ENCODE measurements at places on chromosomes 1 and 21. TPM values are rescaled to one million over a fixed set of nuclear protein-coding genes. Genes with fewer than 3 reads are reported as not detected.

Gene IL12RB2
- not detected for total RNA-seq

Gene B3GALT5
- under 0.01 TPM for total RNA-seq

Gene ADGRB2
- total RNA-seq: 0.17 TPM

Gene AK5
- 40.3 TPM for total RNA-seq

Gene CFAP57
- 0.14 TPM for total RNA-seq

Gene AKR7A3
- 0.14 TPM for total RNA-seq

Gene C2CD4D
- not detected for total RNA-seq

Gene MYBPH
- not detected for total RNA-seq

Gene ARHGAP29
- 254 TPM for total RNA-seq

- no peak for DNase-seq
Measured at GRCh38 chr21:31985398-31985797, 112.6 kb downstream of the HUNK start.

DNA sequence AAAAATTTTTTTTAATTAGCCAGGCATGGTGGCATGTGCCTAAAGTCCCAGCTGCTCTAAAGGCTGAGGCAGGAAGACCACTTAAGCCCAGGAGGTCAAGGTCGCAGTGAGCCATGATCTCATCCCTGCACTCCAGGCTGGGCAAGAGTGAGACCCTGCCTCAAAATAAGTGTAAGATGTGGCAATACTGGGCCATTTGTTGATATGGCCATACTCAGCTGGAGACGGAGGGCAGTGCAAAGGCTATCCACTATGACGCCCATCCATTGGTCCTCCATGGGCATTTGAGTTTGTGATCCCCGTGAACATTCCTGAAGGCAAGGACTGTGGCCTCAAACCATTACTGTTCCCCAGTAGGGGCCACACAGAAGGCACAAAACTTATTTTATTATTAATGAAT is 1.5 kb downstream of the CASP9 start:
- DNase-seq: no peak

- DNase-seq: peak; percentile 77
Measured at GRCh38 chr1:32972814-32973428, 8.3 kb upstream of the RNF19B start.

DNA sequence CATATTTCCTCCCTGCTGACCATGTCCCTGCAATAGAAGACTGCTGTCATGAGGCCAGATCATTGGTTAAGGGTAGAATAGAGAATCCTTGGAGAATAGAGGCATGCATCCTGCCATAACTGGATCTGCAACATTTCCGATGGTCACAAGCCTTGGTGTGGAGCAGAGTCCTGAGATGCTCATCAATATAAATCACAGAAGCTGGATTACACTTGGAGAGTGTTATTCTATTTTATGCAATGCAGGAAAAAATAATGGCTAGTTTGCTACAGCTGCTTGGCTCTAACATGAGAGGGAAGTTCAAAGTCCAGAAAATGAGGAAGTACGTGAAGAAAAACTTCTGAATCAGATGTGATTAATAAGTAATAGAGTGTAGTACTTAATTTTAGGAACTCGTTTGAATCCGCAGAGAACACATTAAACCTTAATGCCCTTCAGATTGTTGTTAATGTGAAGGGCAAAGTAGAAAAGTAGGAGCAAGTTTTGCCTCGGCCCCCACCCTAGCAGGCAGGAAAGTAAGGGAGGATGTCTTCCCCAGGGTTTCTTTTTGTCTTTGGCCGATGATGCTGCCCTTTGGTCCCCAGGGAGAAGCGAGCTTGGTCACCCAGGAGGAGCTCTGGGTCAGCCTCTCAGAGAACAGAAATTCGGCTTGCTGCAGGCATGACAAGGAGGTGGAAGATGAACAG is 59.5 kb downstream of the KCNK1 start:
- DNase-seq: no peak

DNA sequence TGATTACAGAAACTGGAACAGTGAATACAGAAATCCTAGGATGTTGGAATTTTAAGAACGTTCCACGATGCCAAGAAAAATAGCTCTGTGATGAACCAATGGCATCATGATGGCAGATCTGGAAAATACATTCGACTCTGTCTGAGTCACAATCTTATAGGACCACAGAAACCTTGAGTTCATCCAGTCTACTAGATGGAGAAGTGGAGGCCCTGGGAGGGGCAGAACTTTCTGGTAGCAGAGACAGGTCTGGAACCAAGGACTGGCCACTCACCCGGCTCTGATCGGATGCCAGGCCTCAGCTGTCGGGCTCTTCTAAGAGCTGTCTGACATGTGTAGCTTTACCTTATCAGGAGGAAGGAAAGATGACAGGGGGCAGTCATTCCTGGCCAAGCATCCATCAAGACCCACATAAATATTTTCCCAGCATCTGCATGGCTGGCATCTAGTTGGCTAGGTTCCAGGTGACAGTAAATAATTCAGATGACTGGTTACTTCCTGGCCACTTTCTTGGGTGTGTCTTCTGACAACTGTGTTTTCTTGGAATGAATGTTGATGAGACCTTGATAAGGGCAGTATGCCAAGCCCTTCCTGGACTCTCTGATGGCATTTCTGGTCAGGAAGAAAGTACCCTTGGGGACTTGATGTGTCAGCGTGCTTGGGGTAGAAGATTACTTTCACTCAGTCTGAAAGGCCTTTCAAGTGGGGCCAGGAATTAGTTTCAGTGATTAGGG is 72.6 kb upstream of the TRABD2B start:
- no peak for DNase-seq

GRCh38 chr1:213987422-213987926 is 299 bp upstream of the PROX1 start:
- peak; percentile 94 for DNase-seq

- no peak for DNase-seq
Measured at GRCh38 chr1:219330001-219330400, 156.3 kb downstream of the LYPLAL1 start.

GRCh38 chr1:144101397-144102045 is 129.7 kb upstream of the FAM72C start:
- no peak for DNase-seq

- DNase-seq: peak; percentile 40
Measured at GRCh38 chr1:26994020-26994786, 711 bp downstream of the TRNP1 start.

DNA sequence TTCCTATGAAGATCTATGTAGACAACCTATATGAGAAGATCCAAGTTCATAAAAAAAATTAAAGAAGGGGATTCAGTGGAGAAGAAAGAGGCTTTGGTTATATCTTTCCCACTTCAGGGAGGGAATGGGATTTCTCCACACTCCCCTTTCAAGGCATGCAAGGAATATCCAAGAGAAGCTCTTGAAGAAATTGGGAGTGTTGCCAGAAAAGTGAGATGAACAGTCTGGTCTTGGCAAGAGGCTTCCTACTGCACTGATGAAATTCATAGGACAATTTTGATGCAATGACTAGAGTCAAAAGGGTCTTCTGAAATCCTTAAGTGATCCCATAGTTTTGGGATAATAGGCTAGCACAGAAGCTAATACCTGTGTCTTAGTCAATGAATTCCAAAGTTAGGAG is 153.0 kb downstream of the KCTD3 start:
- DNase-seq: no peak

DNA sequence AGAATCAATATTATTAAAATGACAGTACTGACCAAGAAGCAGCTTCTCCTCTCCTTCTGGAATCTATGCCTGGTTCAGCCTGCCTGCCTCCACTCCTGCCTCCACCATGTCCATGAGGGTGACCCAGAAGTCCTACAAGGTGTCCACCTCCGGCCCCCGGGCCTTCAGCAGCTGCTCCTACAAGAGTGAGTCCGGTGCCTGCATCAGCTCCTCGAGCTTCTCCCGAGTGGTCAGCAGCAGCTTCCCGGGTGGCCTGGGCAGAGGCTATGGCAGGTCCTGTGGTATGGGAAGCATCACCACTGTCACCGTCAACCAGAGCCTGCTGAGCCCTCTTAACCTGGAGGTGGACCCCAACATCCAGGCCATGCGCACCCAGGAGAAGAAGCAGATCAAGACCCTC is 822.4 kb upstream of the NEGR1 start:
- no peak for DNase-seq

DNA sequence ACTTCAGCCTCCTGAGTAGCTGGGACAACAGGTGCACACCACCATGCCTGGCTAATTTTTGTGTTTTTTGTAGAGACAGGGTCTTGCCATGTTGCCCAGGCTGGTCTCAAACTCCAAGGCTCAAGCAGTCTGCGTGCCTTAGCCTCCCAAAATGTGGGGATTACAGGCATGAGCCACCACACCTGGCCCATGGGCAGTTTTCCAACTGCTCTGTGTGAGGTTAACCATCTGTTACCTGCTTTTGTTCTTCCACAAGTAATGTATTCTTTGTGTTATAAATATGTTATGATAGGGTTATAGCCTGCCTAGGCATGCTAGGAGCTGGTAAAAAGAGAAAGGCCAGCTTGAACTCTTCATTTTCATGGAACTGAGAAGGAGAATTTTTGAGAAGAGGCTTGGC is 30.7 kb downstream of the TUFT1 start:
- no peak for DNase-seq

- peak; percentile 5 for DNase-seq
Measured at GRCh38 chr1:245380790-245381535, 226.2 kb downstream of the KIF26B start.

DNA sequence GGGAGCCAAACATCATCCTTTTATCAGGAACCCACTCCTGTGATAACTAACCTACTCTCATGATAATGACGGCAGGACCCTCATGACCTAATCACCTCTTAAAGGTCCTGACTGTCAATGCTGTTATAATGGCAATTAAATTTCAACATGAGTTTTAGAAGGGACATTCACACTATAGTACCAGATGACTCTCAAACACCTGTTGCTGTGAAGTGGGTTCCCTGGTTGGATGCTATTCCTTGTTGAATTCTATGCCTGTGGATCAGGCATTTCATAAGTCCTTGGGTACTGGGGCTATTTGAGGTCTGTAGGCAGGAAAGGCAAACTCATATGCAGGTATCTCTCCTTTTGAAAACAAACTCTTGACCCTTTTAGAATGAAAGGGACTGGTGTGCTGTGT is 7.5 kb upstream of the ZSWIM5 start:
- no peak for DNase-seq

GRCh38 chr1:7406641-7407543 is 364.2 kb upstream of the VAMP3 start:
- DNase-seq: no peak

- no peak for DNase-seq
Measured at GRCh38 chr1:181061891-181062835, 26.3 kb upstream of the IER5 start.

GRCh38 chr1:117566556-117566955 is 39.3 kb upstream of the TENT5C start:
- DNase-seq: no peak

DNA sequence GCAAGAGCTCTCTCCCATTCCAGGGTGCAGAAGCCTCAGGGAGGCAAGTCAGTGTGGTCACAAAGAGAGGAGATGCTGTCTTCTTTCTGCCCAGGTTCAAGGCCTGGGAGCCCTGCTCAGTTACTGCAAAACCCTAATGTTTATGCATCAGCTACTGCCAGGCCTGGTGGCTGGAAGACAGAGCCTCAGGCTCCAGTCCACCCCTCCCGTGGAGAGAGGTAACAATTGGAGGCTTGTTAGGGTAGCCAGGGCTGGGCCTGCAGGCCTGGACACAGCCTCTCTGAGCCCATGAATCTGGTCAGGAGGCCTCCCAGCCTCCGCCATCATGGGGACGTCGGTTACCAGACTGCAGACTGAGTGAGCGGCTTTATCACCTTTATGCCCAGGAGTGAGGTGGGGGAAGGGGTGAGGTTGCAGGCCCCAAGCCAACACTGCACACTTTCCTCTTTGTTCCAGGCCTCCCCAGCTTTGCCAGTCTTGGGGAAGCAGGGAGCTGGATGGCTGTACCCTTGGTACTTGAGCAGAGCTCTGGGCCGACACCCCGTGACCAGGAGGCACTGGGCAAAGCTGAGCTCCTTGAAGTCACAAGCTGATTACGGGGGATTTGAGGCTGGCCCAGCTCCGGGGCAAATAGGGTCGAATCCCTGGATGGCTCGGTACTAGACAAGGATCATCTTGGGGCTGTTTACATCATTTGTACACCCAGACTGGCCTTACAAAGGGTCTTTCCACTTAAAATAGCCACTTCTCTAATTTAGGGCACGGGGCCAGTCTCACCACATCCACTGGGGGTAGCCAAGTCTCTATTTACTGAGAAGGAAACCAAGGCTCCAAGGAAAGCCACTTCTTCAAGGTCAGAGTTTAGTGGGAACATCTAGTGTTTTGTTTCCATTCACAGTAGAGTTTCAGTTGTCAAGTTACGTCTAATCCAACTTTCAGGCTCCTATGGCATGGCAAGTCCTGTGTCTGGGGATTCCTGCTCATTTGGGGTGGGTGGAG is 5.2 kb downstream of the SLC2A1 start:
- no peak for DNase-seq
